ENCODE measurements at places on chromosomes 3 and 15. TPM values are rescaled to one million over a fixed set of nuclear protein-coding genes. Genes with fewer than 3 reads are reported as not detected.

GRCh38 chr3:98333989-98334606 lies 19.6 kb upstream of the OR5K4 start:
- no peak for DNase-seq

- DNase-seq: no peak
These were observed 436.9 kb upstream of the TGFBR2 start for GRCh38 chr3:30169487-30169886.

GRCh38 chr3:14305324-14305723 lies 97.1 kb upstream of the SLC6A6 start:
- no peak for DNase-seq

COL8A1 gene
- not detected for total RNA-seq

LCTL gene
- total RNA-seq: not detected

Measured in CD8-positive, alpha-beta T cell (primary cell).